ENCODE measurements at places on chromosomes 12 and 14.

DNA sequence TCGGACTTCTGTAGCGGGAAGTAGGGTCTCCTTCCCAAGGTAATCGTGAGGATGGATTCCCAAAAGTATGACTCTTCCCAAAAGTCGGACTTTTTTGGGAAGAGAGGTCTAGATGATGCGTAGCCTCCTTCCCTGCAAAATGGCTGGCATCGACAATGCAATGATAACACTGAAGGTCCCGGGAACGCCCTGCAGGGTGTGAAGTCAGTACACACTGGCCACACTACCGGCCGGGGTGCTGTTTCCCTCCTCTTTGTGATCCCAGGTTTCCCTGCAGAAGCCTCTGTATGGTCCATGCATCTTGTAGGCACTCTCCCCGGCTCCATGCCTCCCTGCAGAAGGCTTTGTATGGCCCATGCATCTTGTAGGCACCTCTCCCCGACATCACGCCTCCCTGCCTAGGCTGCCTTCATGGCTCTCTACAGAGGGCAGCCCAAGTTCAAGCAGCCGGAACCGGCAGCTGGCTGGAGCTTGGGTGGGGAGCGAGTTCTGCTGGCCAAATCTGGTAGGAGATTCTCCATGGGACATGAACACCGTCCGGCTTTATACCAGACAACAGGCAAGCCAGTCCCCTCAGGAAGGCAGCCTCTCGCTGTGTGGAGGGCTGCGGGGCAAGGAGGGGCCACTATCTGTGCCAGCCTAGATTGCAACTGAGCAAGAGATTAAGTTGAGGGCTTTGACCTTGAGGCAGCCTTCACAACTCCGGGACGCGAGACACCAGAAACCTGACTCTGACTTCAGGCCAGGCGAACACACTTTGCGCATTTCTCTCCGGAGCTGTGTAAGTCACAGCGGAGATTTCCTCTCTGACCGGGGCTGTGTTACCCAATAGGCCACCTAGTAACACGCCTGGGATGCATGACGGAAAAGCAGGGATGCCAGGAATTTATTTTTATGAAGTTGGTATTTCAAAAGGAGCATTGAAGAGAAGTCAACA, 23.5 kb downstream of the FZD10 start:
- no peak for DNase-seq

- DNase-seq: no peak
Observed at GRCh38 chr12:114316076-114316475, 89.9 kb downstream of the TBX5 start.

DNA sequence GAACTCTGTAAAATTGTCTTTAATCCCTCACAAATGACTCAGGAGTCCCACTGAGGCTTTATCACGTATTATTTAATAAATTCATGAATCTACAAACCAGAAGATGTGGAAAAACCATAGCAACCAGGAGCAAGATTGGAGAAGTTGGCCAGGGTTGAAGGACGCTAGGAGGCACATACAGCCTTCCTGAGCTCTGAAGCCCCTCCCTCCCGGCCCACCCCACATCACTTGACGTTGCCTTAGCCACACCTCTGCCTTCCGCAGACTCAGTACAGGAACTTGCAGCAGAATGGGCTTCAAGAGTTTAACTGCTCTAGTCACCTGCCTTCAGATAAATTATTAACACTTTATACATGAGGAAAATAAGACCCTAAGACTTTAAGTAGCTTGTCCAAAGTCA, 33.9 kb downstream of the SLC35F4 start:
- DNase-seq: no peak

GRCh38 chr12:26846416-26846815, 13.4 kb upstream of the ITPR2 start:
- DNase-seq: no peak

DNA sequence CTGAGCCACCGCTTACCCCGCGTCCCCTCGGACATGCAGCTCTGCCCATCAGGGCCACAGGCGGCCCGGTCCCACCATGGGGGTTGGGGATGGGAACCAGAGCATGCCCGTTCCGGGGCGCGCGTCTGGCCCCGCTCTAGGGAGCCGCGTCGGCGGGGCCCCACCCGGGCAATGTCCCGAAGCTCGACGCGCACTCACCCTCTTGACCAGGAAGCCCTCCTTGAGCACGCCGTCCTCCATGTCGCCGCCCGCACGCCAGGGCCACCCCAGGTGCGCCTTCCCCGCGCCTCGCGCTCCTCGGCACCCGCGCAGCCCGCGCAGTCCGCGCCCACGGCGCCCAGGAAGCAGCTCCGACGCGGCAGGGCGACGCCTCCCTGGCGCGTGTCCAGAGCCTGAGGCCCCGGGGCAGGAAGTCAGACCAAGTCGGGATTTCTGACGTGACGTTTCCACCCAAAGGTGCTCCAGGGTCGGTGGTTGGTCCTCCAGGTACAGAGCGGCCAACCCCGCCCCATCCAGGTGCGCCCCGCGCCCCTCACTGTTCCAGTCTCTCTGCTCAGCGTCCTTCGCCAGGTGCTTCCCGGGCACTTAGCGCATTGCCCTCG, at the start of gene PLEK2:
TSS of gene PLEK2 (minus strand) at position 346 of the 602 bp plus-strand sequence. CDS start at position 240, 106 bp downstream.
- peak; percentile 48 for DNase-seq

GRCh38 chr12:55642669-55643068, 6.0 kb downstream of the OR10P1 start:
- no peak for DNase-seq

- DNase-seq: no peak
Observed at GRCh38 chr14:84006643-84007155, 1523.2 kb upstream of the FLRT2 start.

DNA sequence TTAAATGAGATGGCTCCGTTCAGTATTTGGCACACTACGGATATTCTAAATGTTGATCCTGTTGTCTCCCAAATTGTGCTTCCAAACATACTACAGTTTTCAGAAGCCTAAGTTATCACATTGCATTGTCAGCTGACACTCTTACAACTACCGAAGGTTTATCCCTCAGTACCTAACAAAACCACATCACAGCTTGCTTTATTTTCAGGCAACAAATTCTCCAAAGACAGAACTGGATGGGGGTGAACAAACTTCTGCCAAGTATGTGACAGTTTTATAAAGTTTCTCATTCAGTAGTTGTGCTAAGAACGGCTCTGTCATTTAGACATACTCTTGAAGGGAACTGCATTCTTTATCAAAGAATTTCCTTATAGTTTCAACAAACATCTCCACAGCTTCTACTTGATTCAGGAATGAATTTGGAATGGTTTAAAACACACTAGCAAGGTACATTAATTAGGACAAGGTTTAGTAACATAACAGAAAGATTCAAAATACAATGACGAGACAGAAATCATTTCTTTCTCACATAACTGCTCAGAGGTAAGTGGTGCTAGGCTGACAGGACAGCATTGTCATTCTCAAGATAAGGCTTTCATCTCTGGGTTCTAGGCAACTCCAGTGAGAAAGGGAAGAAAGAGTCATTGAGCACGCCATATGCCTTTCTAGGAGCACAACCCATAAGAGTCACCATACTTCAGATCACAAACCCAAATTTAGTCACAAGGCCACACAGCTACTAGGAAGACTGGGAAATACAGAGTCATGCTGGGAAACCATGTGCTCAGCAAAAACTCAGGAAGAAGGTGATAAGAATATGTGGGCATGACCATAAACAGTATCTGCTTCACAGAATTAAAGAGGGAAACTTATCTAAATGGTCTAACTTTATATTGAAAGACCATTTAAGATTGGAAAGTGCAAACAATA, 100.7 kb downstream of the DUSP6 start:
- DNase-seq: no peak

DNA sequence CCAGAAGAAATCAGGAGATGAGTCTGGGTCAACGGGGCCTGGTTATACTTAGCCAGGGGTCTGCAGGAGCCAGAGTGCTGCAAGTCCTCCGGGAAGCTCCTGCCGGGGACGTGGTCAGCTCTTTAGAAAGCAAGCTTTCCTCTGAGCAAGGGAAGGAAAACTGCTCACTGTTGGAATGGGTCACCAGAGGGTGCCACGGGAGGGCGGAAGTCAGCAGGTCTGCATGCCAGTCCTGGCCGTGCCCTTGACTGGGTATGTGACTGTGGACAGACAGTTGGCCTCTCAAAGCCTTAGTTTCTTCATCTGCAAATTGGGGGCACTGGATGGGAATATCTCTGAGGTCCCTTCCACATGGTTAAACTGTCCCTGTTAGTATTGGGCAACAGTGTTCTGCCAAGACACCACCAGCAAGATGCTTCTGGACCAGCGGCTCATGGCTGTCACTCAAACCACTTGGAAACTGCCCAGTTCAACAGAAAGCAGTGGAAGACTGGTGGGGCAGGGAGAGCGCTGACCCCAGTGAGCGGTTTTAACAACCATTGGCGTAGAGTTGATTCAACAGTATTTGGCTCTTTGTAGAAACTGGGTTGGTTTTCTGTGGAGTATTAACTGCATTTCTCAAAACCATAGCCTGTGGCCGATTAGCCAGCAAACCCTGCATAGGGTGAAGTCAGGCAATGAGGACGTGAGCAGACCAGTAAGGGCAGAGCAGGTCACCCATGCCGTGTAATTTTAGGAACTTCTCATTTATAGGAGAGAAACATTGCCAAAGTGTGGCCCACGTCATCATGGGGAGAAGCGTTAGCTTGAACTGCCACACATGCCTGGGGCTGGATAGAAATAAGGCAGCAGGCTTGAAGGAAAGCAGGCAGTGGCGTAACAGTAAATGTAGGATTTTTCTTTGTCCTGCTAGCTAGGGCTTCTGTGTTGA, 163.9 kb upstream of the PRMT8 start:
- no peak for DNase-seq

GRCh38 chr12:98453070-98453469, 62.3 kb upstream of the TMPO start:
- no peak for DNase-seq

DNA sequence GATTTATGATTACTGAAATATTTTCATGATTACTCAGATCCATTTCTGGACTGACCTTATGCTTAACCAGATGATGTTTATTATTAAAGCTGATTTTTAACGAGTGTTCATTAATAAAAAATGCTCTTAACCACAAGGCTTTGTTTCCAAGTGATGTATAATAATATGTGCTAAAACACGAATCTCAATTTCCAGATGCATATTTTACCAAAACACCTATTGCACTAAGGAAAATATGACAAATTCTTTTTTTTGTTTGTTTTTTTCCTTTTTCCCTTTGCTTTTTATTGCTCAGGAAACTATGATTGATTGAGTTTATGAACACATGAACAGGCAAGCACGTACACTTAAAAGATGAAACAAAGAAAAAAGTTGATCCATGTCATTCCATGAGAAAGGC, 16.9 kb upstream of the DUSP6 start:
- DNase-seq: no peak

GRCh38 chr14:103628684-103629502, at the start of gene KLC1:
TSS of gene KLC1 (plus strand) at chr14:103629211. CDS start at chr14:103654565, 25,354 bp downstream.
- peak; percentile 84 for DNase-seq

GRCh38 chr12:55642267-55642666, 5.6 kb downstream of the OR10P1 start:
- DNase-seq: no peak

DNA sequence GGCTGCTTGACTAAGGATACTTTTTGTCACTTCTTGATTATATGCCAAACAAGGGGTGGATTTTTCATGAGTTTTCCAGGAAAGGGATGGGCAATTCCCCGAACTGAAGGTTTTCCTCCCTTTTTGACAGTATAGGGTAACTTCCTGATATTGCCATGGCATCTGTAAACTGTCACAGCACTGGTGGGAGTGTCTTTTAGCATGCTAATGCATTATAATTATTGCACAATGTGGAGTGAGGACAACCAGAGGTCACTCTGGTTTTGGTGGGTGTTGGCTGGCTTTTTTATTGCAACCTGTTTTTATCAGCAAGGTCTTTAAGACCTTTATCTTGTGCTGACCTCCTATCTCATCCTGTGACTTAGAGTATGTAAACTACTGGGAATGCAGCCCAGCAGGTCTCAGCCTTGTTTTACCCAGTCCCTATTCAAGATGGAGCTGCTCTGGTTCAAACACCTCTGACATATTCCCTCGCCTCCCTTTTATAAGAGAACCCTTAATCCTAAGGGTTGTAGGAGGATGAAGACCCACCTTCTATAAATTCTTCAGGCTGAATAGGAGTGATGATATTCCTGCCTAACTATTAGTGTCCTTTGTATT, 471.2 kb downstream of the ATP23 start:
- no peak for DNase-seq

DNA sequence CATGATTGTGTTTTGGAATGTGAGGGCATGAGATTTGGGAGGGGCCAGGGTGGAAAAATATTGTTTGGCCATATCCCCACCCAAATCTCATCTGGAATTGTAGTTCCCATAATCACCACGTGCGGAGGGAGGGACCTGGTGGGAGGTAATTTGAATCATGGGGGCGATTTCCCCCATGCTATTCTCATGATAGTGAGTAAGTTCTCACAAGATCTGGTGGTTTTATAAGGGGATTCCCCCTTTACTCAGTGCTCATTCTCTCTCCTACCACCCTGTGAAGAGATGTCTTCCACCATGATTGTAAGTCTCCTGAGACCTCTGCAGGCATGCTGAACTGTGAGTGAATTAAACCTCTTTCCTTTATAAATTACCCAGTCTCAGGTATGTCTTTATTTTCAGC, 15.7 kb downstream of the OR10P1 start:
- DNase-seq: no peak

GRCh38 chr12:54678131-54678530, 30.0 kb upstream of the DCD start:
- no peak for DNase-seq

GRCh38 chr12:121237415-121237814, 27.5 kb downstream of the P2RX4 start:
- no peak for DNase-seq

GRCh38 chr14:39228509-39229221, 5.0 kb upstream of the MIA2 start:
- DNase-seq: no peak

- DNase-seq: no peak
Observed at GRCh38 chr12:108596854-108597558, 878 bp downstream of the TMEM119 start.

GRCh38 chr14:61659582-61659981, 35.7 kb upstream of the HIF1A start:
- no peak for DNase-seq

GRCh38 chr14:66833816-66834215, 325.9 kb downstream of the GPHN start:
- no peak for DNase-seq

DNA sequence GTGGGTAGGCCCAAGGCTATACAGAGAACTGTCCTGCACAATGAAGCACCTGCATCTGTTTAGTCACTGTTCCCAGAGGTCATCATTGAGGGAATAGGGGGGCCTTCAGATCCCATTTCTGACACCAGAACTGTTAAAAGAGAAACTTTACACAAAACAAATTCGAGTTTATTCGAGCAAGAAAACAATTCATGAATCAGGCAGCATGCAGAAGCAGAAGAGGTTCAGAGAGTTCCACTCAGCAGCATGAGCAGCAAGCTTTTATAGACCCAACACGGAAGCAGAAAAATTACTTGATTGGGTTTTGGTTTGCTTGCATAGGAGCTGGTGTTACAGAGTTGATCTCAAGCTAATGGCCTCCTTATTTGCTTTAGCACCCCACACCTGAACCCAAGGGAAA, 1.7 kb upstream of the SFSWAP start:
- no peak for DNase-seq

GRCh38 chr12:124286414-124286813, 8.5 kb upstream of the RFLNA start:
- no peak for DNase-seq

- no peak for DNase-seq
Observed at GRCh38 chr12:65609359-65609771, 214.9 kb upstream of the HMGA2 start.
